AG04449 (cell line): ENCODE measurements at places on chromosomes 7 and 10.

DNA sequence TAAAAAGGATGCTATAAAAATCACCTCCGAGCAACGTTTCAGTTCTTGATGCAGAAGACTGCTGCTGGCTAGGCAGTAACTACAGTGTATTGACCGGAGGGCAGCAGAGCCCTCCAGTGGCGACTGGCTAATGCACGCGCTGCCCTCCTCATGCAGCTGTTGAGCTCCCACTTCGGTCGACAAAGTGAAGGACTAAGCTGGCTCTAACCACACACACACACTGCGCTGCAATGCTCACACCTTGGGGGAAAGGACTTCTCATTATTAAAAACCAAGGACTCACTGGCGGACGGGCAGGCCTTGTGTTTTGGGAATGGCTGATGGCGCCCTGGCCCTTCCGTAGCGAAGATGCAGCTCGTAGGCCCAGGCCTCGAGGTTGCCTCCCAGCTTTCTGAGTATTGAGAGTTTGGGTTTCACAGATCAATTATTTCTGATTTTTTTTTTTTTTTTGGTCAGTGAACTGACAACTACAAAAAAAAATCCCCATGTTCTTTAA, 120.9 kb upstream of the DIP2C start:
- no peak for DNase-seq

- no peak for DNase-seq
Observed at GRCh38 chr10:109877546-109877945, 45.8 kb downstream of the XPNPEP1 start.

DNA sequence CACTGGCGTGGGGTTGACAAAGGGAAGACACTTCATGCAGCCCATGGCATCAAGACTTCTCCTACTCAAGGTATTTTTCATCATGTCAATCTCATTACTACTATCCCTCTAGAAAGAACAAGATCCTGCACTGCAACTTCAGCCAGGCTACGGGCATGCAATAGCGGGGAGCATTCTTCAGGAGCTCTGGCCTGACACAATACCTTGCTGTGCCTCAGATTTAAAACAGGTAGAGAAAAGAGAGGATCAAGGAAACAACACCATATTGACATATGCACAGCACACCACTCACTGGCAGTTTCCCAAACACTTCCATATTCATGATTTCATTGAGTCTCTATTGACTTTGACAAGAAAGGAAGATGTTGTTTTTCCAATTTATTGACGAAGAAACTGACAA, 51.5 kb downstream of the DOCK4 start:
- DNase-seq = no peak

- no peak for DNase-seq
Observed at GRCh38 chr7:150340024-150340749, 1.2 kb downstream of the RARRES2 start.

DNA sequence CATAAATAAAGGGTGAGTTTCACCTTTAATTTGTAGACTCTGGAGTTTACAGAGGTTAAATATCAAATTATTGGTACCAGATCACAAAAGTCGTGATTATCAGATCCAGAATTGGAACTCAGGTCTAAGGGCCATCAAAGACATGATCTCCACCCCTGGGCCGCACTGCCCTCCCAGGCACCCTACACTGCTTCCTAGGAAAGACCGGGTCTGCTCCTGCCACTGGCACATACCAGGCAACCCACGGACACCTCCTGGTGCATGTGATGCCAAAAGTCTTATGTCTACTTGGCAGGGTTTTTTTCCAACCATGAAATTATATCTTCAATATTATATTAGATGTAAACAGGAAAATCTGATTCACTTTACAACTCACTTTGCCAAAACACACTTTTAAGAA, 452.8 kb downstream of the PTPRN2 start:
- no peak for DNase-seq

- DNase-seq = no peak
Observed at GRCh38 chr7:141511316-141511675, 39.9 kb upstream of the AGK start.

DNA sequence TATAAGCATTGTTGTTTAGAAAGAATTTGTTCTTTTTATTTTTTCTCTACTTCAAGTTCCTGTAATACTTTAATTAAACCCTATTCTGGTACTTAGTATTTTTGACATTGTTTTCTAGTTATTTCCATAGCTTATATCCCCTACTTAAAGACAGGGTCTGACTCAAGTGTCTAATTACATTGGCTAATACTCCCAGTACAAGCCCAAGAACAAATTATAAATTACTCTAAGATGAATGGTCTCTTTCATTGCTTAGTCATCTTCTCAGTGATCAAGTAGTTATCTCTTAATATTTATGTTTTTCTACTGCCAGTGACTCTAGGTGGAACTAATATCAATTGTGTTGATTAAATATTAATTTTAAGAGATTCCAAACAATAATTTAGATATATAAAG, 21.6 kb downstream of the AHR start:
- DNase-seq = no peak

DNA sequence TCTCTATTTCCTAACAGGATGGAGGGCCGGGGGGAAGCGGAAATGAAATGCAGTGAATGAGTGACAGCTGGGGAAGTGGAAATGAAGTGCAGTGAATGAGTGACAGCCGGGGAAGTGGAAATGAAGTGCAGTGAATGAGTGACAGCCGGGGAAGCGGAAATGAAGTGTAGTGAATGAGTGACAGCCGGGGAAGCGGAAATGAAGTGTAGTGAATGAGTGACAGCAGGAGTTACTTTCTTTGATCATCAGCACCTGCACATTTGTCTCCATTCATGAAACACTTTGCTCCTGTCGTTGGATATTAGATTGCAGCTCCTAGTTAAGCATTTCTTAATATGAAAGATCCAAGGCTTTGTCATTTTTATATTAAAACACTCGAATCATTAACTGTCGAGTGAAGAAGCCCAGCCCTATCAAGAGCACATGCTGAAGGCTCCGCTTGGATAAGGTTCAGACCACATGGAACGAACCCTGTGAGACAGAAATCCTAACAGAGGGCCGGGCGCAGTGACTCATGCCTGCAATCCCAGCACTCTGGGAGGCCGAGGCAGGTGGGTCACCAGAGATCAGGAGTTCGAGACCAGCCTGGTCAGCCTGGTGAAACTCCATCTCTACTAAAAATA, 406.0 kb upstream of the ADARB2 start:
- DNase-seq = no peak

DNA sequence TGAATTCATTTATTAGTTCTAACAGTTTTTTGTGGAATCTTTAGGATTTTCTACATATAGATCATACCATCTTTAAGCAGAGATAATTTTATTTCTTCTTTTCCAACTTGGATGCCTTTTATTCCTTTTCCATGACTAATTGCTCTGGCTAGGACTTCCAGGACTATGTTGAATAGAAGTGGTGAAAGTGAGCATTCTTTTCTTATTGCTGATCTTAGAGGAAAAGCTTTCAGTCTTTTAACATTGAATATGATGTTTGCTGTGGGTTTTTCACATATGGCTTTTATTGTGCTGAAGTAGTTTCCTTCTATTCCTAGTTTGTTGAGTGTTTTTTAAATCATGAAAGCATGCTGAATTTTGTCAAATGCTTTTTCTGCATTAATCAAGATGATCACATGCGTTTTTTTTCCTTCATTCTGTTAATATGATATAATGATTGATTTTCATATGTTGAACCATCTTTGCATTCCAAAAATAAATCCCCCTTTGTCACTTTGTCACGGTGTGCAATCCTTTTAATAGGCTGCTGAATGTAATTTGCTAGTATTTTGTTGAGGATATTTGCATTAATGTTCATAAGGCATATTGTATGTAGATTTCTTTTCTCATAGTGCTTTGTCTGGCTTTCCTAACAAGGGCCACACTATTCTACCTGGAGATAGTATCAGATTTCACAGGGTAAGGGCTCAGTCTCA, 92.9 kb downstream of the ZNF467 start:
- DNase-seq = peak; percentile 31

GRCh38 chr7:17546592-17546991, 248.1 kb downstream of the AHR start:
- DNase-seq = no peak

GRCh38 chr10:128312250-128312649, 186.0 kb upstream of the MKI67 start:
- DNase-seq = no peak

DNA sequence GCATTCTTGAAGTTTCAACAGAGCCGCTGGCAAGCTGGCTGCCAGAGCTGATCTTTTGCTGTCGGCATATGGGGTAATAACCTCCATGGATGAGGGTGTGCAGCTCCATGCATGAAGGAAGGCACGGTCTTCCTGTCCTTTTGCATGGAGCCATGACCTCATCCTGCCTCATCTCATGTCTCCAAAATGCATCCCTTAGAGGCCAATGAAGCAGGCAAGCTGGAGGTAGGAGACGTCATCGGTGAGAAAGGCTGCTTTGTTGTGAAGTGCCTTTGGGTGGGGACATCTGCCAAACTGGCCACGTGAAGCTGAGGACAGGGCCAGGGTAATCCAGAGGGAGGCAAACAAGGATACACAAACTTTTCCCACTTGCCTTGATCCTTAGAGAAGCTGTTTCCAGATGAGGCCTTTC, 161.5 kb upstream of the TBX20 start:
- DNase-seq = no peak
